ENCODE measurements at places on chromosomes 1 and 21.
A peak's percentile ranks its signal among the peaks of the same experiment; 100 is the strongest.

DNA sequence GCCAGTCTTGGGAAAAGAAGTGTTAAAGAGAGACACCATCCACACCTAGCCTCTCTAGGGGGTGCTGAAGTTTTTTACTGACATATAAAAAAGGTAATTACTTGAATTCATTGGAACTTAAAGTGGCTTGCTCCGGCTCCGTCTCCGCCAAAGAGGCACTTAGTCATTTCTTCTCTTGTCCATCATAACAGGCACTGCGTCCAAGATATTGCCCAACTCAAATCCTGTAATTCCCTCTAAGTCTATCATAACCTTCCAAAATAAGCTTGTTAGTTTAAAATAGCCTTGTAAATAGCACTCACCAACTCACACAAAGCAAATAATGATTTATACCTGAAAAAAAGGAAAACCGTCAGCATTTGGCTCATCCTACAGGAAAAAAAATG, 160.5 kb downstream of the ZBTB18 start:
- DNase-seq, result no peak

- DNase-seq, result no peak
Observed at GRCh38 chr1:2800664-2801045, 838 bp downstream of the TTC34 start.

DNA sequence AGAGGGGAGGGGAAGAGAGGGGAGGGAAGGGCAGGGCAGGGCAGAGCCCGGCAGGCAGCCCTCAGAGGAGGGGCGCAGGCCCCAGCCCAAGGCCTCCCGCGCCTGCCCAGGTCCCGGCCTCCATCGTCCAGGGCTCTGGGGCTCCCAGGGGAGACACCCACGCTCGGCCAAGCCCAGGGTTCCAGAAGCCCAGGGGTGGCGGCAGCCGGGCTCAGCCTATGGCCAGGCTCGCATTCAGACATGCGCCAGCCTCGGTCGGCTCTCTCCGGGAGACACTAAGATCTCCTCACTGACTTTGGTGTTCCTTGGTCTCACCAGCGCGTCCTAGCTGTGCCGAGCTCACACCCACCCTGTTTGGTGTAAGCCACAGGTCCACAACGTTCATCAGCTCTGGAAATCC, 7.1 kb upstream of the ANKRD65 start:
- peak; percentile 59 for DNase-seq

DNA sequence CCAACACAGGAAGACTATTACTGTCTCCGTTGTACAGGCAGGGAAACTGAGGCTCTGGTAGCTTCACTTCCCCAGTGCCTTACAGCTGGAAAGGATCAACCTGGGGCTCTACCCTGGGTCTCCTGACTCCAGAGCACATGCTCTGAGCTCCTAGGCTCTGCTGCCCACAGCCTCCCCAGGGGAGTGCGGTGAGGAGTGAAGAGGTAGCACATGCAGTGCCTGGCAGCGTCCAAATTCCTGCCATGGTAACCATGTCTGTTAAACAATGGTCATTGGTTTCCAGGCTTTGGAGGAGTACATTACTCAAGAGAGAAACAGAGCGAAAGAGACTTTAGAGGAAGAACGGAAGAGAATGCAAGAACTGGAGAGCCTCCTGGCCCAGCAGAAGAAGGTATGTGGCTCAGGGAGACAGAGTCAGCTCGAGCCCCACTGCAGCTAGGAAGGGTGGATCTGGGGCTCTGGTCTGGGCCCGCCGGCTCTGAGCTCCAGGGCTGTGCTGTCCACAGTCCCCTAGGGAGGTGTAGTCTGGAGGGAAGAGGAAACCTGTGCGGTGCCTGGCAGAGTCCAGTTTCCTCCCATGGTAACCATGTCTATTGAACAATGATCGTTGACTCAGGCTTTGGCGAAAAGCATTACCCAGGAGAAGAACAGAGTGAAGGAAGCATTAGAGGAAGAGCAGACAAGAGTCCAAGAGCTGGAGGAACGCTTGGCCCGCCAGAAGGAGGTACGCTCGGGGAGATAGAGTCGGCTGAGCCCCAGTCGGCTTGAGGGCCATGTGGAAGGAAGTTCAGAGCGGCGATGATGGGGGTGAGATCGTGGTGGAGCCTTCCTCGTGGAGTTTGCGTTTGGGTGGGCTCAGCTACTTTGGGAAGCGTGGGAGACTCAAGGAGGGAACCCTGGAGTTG, 64.6 kb upstream of the EFHD2 start:
- no peak for DNase-seq

- no peak for DNase-seq
Observed at GRCh38 chr1:208053661-208054060, 142.7 kb upstream of the CD34 start.

GRCh38 chr1:34149501-34149900, 15.5 kb downstream of the CSMD2 start:
- no peak for DNase-seq

DNA sequence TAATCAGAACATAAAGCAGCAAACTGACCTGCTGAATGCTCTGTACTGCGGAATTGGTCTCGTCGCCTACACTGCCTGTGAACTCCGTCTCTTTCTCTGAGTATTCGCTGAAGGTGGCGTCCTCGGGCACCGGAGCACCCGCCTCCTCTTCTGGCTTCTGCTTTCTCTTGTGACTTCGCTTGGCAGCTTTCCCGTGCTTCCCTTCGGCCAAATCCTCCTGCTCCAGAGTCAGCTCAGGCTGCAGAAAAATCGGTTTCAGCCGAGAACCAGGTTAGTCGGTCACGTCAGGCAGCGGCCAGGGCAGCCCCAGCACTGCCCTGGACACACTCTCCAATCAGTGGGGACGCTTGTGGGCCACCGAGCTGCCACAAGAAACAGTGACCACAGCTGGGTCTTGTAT, 35.8 kb upstream of the RIPK4 start:
- peak; percentile 76 for DNase-seq

- DNase-seq, result no peak
Observed at GRCh38 chr1:211708006-211708405, 32.6 kb upstream of the NEK2 start.

DNA sequence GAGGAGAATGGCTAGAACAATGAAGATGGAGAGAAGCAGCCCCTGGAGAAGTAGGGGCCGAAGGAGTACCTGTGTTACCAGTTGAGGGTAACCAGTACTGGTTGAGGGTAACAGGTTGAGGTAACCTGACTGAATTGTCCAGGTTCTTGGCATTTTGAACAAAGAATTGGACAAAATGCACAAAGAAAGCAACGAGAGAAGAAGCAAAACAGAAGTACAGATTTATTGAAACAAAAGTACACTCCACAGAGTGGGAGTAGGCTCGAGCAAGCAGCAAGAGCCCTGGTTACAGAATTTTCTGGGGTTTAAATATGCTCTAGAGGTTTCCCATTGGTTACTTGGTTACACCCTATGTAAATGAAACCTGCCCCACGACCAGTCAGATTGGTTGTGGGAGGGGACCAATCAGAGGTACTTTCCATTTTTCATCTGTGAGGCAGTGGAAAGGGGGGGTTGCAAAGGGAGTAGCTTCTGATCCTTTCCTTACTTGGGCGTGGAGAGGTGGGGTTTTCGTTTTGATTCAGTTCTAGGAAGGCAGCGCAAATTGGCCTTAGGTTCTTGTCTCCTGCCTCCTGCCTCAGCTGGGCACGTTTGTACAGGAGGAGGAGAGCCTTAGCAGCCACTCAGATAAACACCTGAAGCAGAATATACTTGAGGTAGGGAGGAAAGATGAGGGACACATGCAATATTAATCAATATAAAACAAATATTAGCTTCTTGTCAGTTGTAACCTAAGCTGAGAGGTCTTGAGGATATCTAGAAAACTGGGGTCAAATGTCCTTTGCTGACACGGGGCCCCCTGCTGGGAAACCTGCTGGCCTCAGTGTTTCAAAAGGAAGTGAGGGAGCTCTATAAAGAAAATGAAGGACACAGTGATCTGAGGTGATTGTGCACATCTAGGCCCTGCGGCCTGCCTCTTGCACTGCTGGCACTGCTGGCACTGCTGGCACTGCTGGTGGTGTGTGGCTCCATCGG, 14.3 kb upstream of the LSM10 start:
- DNase-seq, result peak; percentile 29

GRCh38 chr1:184156521-184157393, 105.2 kb downstream of the TSEN15 start:
- DNase-seq, result no peak

DNA sequence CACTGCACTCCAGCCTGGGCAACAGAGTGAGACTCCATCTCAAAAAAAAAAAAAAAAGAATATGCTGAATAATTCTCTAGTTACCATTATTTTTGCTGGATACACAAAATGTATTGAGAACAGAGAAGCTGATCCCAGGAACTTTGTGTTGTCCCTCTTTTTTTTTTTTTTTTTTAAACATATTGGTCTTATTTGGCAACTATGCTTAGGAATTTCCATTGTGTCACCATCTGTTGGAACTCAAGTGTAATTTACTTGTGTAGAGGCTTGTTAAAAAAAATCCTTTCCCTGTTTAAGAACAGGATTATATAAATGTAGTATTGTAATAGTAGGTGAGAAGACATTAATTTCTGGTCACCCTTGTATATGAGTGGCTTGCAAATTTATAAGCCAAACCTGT, 28.6 kb downstream of the CAMSAP2 start:
- no peak for DNase-seq

DNA sequence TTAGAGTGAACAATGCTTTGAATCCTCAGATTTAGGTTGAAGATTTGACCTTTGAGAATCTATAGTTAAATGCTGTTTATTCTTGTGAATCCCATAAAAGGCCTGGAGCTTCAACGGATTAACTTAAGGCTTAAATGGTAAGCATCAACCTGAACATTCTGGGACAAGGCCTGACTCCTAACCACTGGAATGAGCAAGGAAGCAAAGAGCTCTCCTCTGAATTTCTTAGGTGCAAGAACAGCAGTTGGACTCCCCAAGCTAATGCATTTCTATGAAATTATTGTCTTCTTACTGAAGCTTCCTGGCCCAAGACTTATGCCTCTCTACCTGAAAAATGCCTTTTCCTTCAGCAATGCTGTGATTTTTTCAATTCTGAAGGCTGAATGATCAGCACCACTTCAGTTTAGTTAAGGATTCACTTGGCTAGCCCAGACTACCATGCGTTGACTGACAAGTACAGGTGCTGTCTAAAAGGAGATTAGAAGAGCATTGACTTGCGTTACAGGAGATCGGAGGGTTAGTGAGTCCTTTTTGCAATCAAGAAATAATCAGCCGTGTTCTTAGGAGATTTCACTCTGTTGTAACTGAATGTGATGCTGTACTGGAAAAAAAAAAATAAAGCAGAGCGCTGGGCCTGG, 178.5 kb downstream of the ZC3H11B start:
- DNase-seq, result no peak

- DNase-seq, result no peak
Observed at GRCh38 chr1:119727991-119728390, 16.3 kb downstream of the PHGDH start.

DNA sequence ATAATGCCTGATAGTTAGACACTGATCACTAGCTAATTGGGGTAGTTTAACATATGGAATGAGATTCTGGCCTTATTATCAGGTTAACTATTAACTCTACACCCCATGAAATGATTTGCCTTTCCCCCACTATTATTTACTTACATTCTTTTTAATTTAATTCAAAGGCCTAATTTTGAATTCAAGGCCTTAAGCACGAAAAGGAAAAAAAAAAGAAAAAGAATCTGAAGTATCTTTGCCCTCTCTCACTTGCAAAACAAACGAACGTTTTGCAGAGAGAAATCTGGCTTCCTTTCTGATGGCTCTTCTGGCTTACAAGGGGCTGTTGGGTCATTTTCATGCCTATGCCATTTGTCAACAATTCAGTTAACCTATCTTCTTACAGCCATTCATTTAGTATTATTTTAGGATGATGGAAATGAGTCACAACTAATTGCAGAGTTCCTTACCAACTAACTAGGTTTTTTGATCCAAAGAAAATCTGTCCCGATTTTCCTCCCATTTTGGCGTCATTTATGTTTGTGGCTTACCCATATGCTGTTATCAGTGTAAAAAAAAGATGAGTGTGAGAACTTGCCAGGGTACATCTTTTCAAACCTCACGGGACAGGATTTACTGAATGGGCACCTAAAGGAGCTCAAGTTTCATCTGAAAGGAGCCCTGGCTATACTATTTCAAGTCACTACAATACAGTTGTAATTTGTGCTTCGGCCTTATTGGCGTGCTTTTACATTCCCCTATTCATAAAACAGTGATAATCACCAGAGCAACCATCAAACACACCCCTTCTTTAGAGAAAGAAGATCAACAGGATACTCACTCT, 1.9 kb upstream of the ERRFI1 start:
- DNase-seq, result no peak

- DNase-seq, result no peak
Observed at GRCh38 chr21:31710586-31710985, 21.3 kb downstream of the SCAF4 start.

DNA sequence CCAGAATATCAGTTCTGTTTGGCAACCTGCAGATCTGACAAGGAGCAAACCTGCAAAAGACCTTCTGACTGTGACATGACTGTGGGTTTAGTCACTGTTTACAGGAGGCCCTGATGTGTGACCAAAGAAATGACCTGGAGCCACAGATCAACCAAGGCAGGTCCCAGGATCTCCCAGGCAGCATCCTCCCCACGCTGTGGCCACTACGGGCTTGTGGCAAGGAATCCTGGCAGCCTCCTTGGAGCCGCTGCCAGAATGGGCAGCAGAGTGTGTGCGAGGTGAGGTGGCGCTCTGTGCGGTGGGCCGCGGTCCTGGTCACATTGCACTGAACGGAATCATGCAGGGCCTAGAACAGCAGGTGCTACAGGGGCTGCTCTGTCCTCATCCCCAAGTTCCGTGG, 15.9 kb downstream of the MCM3AP start:
- no peak for DNase-seq

DNA sequence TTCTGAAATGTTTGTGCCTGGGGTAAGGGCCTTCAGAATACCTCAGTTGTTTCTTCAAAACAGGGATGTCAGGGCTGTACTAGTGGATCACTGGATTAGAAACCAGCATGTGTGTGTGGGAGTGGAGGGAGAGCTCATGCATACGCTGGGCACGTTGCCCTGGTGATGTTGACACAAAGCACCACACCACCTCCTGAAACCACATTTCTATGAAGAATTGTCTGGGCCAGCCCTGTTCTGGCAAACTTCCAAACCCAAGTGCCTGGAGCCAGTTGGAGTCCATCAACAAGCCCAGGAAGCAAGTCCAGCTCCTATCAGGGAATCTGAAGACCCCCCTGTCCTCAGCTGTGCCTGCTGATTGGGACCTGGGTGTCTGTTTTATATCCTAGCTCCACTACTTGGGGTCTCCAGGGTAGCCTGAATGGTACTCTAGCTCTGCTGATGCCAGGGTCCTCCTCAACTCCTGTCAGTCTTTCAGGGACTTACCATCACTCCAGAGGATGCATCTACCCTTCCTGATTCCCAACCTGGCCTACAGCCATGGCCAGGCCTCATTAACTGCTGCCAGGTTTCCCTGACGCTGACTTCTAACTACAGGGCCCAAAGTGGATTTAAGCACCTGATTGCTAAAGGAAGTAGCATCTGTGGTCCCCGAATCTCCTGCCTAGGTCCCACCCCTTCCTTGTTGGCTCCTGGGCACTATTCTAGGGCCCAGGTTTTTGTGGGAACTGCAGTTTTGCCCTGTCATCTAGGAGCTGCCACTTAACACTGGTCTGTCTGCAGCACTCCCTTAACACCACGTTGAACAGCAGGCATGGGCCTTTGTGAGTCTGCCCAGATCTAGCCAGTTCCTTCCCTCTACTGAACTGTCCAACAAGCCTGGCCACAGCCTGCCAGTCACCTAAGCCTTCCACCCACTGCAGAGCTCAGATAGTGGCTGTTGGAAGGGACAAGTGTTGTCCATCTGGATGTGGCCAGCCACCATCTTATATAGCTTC, 45.5 kb downstream of the LPAR3 start:
- DNase-seq, result peak; percentile 42

GRCh38 chr1:14732728-14733047, 134.2 kb downstream of the KAZN start:
- no peak for DNase-seq

Measured in head of caudate nucleus (tissue), 42 donors.